CD4-positive, alpha-beta T cell treated with Interleukin-4 for 4 hours (primary cell): ENCODE measurements at places on chromosomes 16 and 17.
A peak's percentile ranks its signal among the peaks of the same experiment; 100 is the strongest.

DNA sequence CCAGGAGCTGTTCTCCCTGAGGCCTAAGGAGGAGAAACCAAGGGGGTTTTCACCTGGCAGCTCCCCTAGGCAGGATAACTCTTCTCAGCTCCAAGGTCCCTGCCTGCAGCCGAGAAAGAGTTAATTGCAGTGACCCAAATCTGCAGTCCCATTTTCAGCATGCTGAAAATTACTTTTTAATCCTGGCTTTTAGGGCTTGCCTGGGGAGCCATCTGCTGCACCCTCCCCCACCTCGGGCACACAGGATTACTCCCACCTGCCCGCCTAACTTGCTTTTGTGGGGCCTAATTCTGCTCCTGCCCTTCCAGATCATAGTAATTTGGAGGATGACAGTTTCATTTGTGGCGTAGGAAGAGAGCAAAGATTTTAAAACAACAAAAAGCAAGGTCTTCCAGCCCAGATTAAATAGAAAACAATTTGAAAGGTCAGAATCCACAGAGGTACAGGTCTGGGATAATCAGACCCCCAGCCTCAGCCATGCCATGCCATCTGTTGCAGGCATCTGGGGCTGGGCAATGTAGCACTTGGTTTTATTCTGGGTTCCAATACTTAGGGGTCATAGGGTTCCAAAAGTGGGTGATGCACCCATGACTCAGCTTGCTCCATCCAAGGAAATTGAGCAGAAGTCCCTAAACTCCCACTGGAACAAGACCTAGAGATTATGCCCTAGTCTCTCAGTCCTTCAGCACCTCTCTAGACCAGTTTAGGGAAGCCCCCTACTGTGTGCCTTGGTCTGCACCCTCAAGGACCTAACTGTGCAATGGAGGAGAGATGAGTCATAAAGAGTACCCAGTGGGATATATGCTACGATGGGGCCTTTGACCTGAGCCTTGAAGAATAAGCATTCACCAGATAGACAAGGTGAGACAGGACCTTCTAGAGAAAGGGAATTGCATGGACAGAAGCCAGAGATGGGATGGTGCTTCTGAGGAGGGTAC, 64.5 kb upstream of the NLK start:
- no peak for DNase-seq

DNA sequence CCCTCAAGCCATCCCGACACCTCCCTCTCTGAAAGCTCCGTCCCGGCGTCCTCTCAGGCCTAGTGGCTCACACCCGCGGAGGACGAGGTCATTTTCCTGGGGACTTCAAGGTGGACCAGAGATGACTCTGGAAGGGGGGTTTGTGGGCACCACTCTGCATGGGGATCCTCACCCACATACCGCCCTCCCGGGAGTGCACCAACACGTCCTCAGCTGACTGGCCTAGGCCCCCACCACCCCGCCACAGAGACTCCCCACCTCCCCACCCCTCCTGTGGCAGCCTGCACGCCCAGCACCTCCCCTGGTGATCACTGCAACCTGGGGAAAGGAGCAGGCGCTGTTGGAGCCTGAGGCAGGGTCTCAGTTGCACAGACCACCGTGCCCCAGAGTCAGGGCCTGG, 2.4 kb upstream of the SOX8 start:
- no peak for DNase-seq

DNA sequence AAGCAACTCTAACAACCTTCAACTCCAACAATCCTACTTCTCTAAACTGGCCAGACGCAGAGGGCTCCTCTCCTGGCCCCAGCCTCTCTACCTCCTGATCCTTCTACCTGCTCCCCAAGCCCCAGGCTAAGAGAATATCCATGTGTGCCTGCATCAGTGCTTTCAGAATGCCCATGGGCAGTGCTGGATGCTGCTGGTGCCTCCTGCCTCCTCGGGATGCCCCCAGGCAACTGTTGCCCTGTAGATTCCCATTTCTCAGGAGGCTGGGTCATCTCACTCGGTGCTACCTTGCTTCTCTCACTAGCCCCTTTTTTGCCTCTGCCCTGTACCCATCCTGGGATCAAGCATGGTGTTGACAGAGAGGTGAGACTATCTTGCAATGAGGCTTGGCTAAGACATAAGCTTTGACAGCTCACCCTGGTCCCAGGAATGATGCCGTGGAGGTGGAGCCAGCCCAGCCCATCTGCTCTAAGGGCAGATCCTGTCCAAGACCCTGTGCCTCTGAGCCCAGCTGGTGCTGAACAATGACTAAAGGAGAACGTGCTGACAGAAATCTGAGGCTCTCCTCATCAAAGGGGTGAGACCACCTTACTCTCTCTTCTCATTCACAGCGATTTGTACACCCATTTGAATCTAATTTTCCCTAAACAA, 19.4 kb upstream of the SUPT4H1 start:
- DNase-seq: no peak

GRCh38 chr16:11133344-11133943, 122.6 kb downstream of the SOCS1 start:
- no peak for DNase-seq

DNA sequence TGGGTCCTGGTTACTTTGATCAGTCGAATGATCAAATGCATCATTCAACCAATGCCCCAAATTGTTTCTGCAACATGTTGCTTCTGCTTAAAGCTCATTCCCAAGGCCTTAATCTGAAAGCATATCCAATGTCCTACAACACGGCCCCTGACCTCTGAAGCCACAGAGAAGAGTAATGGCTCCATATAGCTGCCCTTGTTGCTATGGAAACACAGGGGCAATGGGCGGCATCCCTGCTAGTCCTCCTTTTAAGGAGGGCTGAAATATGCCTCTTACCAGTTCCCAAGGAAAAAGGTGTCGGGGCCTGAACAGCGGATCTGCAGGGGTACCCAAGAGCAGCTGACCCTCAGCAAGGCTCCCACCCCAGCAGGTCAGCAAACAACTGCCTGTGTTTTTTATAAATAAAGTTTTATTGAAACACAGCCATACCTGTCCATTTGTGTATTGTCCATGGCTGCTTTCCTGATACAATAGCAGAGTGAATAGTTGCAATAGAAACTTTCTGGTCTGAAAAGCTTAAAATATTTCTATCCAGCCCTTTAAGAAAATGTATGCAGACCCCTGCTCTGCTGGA, 210.4 kb downstream of the XYLT1 start:
- DNase-seq: no peak

DNA sequence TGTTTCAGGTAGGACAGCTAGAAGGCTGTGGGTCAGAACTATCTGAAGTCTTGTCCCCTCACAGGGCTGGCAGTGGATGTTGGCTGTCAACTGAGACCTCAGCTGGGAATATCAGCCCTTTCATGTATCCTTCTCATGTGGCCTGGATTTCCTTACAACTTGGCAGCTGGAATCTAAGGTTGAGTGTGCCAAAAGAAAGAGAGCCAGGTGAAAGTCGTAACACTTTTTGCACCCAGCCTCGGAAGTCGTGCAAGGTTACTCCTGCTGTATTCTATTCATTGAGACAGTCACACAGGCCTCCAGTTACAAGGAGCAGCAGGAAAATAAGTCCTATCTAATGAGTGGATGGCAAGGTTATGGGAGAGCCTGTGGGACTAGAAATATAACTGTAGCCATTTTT, 52.6 kb upstream of the DNAH9 start:
- DNase-seq: no peak

DNA sequence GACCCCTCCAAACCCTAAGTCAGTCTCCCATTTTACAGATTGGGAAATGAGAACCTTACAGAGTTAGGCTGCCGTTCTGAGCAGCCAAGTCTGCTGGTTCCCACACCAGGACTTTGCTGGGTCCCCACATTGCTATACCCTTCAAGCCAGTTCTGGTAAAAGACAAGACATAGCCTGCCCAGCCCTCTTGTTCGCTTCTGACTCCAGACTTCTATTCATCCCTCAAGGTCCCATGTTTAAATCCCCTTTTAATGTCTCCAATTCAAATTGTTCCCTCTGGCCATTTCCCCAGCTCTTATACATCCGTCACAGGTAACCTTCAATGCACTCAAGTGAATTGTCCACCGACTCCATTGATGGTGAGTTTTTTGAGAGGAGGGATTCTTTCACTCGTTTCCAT, 30.2 kb downstream of the WNT3 start:
- DNase-seq: no peak

DNA sequence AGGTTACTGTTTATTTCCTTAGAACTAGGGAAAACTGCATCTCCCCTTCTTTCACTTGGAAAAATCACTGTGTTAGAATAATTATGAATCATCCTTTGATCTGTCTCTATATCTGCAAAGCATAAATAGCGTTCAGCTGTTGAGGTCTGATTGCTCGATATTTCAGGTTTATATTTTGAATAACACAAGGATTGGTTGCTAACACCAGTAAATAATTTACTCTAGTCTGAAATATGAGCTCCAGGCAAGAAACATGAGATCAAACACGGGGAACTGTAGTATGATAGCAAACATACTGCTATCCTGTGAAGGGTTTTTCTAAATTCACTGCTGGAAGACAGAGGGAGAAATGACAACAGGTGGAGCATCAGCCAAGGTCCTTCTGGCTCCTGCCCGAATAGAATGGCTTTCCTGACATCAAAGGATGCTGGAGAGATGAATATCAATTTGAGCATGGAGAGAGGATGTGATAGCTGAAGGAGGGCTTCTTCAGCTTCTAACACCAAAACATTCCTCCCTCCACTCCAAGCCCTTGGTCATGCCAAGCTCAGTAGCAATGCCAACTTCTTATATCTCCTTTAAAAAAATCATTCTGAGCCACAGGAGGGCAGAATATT, 450.3 kb downstream of the SHISA9 start:
- no peak for DNase-seq

DNA sequence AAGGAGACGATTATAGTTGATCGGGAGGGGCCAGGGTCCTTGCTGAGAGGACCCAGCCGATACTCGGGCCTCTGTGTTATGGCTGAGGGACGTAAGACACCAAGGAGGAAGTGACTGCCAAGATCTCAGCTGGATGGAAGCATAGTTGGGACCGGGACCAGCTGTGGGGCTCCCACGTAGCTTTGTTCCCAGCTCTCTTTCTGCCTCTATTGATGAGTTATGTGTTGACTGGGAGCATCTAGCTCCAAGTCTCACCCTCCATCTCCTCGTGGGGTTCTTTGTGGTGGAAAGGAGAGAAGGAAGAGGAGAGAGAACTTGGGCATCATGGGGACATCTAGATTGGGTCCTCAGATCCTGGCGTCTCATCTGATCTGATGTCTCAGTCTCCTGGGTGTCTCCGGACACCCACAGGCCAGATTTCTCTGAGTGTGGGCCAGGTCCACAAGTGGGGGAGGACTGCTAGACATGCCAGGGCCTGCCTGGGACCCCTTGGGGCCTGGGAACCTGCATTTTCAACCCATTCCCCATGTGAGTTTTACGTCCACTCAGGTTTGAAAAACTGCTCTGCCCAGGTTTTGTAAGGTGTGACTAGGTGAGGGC, 1.0 kb downstream of the MGRN1 start:
- no peak for DNase-seq

GRCh38 chr17:35142467-35142796, 329 bp upstream of the NLE1 start:
- DNase-seq: no peak

DNA sequence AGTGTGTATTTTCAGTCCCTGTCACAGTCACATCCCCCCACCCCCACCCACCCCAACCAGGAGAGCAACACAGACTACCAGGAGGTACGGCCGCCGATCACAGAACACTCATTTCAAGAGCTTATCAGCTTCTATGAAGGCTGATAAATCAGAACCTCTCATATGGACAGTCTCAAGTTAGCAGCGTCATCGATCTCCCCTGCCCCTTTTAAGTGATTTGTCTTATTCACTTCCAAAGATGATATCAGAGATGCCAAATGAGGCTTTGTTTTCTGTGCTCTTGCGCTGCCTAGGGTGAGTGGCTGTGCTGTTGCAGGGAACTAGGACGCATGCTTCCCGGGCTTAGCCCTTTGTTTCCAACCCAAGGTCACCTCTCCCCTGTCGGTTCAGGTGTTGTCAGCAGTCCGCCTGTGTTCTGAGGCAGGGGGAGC, 26.8 kb upstream of the PMFBP1 start:
- DNase-seq: no peak

- DNase-seq: no peak
These were observed 94.5 kb downstream of the PCTP start for GRCh38 chr17:55845385-55845784.

- DNase-seq: no peak
These were observed 288.9 kb upstream of the CDH11 start for GRCh38 chr16:65410801-65411200.

GRCh38 chr17:77374170-77374936, 233.6 kb downstream of the SEC14L1 start:
- peak; percentile 75 for DNase-seq

GRCh38 chr16:14302399-14303181, 231.5 kb downstream of the MRTFB start:
- DNase-seq: no peak

DNA sequence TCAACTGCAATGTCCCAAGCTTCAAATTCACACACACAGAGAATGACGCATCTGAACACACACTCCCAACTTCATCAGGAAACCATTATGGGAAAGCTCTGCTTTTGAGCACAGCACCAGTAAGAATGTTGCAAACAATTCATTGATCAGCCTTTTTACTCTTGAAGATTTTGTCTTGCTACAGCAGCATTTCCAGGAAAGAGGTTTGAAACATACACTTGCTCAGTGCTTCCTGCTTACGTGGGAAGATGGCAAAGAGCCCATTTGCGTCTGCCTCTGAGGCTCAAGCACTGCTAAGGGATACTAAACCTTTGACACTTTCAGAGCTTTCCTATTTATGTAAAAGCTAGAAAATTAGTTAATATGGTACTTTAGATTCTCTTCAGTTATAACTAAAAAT, 77.2 kb upstream of the MON1B start:
- no peak for DNase-seq

- no peak for DNase-seq
These were observed 9.9 kb upstream of the C1QL1 start for GRCh38 chr17:44977814-44978550.

- DNase-seq: no peak
These were observed 132.6 kb downstream of the ZNF778 start for GRCh38 chr16:89349947-89350633.

DNA sequence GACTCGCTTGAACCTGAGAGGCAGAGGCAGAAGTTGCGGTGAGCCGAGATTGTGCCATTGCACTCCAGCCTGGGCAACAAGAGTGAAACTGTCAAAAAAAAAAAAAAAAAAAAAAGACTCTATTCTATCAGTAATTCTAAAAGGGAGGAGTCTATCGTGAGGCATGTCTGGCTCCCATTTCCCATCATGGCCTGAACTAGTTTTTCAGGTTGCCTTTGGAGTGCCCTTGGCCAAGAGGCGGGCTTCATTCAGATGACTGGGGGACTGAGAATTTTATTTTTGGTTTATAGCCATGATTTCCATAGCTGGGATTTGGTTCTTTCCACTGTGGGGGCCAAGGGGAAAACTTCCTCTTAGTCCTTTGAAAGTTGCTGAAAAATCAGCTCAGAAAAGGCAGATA, 3.5 kb upstream of the SNX29 start:
- DNase-seq: no peak

DNA sequence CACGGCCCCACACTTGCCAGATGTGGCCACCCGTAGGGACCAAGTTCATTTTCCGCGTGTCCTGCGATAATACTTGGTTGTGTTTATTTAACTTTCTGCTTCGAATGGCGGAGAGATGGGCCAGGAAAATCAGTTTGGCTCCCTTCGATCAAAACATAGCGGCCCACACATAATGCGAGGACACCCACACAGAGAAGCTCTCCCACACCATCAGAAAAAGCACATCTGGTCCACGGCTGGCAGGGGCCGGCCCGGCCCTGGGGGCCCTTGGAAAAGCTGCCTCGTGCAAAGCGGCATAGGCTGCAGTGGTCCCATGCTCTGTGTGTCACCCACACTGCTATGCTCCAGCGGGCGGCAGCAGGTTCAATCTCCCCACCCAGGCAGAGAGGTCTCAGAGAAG, 46.9 kb downstream of the ZNF423 start:
- DNase-seq: no peak

GRCh38 chr16:46727184-46727583, 21.0 kb downstream of the MYLK3 start:
- no peak for DNase-seq
